ENCODE measurements at places on chromosomes 4 and X.

GRCh38 chr4:83323136-83323535 lies 11.5 kb downstream of the HPSE start:
- no peak for DNase-seq

DNA sequence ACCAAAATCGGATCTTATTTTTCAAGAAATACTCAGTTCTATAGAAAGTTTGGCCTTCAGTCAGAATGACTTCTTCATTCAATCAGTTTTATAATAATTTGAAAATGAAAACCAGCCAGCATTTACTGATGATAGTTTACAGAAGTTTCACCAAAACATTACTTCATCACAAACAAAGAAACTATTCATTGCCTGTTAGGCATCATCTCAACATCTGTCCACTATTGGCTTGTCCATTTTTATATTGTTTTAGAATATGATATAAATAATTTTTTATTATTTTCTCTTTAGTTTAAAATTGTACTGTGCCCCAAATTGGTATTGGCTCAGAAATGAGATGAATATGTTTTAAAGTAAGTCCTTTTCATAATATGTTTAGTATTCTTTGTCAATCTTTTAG lies 38.4 kb downstream of the FAT4 start:
- DNase-seq = no peak

GRCh38 chr4:29405116-29405515 lies 1315.1 kb upstream of the PCDH7 start:
- no peak for DNase-seq

DNA sequence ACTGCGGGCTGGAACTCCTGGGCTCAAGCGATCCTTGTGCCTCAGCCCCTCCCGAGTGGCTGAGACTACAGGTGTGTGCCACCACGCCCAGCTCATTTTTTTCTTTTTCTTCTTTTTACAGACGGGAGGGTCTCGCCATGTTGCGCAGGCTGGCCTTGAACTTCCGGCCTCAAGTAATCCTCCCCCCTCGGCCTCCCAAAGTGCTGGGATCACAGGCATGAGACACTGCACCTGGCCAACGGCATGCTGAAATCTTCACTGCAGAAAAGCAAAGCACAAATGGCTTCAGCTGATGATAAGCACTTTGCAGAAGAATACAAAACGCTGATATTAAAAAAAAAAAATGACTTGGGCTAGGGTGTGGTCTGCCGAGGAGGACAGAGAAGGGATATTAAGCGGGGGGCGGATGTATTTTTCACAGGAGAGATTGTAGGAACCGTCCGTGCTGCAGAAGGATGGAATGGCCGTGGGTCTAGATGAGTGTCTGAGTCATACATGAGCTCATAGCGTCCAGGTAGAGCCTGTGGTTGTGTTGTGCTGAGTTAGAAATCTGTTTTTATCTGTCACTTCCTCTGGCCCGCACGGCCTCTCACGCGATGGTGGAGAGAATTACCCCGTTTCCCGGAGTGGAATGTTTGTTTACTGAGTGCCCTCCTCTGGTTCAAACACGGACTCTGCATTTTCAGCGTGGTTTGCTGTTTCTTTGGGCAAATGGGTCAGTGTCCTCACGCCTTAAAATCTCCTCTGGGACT lies 8.5 kb upstream of the AKAP17A start:
- DNase-seq = no peak

DNA sequence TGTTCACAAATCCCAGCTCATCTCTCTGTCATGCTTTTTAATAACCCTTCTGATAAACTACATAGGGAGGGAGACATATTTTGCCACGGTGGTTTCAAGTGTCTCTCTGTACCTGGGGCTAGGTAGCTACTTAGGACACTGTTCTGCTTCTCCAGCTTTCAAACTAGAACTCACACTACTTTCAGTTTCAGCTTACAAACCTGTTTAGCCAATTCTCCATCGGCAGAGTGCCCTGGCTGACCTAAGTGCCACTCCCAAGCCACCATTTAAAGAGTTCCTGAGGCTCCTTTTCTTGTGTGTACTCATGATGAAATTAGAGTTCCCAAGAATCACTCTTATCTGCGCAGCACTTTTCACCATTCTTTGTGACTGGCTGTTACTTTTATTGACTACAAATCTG lies 899.2 kb downstream of the FAT4 start:
- DNase-seq = no peak

GRCh38 chr4:72817012-72817411 lies 248.0 kb upstream of the ADAMTS3 start:
- no peak for DNase-seq

- no peak for DNase-seq
Observed at GRCh38 chr4:76569225-76569624, 134.2 kb downstream of the SHROOM3 start.

- no peak for DNase-seq
Observed at GRCh38 chrX:55326985-55327384, 62.3 kb upstream of the PAGE3 start.

GRCh38 chr4:183171484-183172267 lies 72.6 kb downstream of the WWC2 start:
- no peak for DNase-seq

GRCh38 chrX:82087699-82088098 lies 885.8 kb downstream of the SH3BGRL start:
- DNase-seq = no peak

DNA sequence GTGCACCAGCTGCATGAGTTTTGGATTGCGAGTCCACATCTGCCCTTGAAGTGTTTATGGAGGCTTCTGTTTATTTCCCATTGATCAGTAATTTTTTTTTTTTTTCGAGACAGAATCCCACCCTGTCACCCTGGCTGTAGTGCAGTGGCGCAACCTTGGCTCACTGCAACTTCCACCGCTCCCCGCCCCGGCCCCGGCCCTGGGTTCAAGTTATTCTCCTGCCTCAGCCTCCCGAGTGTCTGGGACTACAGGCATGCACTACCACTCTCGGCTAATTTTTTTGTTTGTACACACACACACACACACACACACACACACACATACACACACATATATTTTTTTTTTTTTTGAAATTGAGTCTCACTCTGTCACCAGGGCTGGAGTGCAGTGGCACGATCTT lies 46.1 kb downstream of the SMAD1 start:
- DNase-seq = no peak

All from lower leg skin (tissue), 4 donors.